ENCODE measurements at places on chromosomes 6 and 20.

GRCh38 chr6:193773-194310 is 98.4 kb upstream of the DUSP22 start:
- no peak for DNase-seq

- DNase-seq, result no peak
These were observed 55.4 kb downstream of the RAB44 start for GRCh38 chr6:36752886-36753506.

DNA sequence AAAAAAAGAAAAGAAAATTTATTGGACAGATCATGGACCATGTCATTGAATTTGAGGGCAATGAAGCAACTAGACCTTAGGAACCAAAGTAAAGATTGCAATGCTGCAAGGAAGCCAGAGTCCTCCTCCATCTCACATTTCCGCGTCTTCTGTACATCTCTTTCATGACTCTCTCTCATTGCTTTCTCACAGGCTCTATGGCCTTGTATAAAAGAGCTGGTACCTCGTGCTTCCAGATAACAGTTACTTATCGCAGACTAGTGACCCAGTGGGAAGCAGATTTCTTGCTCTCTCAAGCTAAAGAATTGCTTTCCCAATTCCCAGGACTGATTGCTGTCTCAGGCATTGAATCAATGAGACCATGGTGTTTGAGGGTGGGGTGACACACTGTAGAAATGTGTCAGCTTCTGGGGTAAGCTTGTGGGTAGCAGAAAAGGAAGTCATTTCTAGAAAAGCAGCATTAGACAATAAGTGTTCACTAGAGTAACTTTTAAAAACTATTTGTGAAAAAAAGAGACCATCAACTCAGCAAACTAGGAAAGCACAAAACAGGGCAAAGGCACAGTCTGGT is 635.3 kb downstream of the UTRN start:
- no peak for DNase-seq

GRCh38 chr6:52276130-52276529 is 8.4 kb downstream of the MCM3 start:
- no peak for DNase-seq

- no peak for DNase-seq
These were observed 29.1 kb upstream of the HDAC2 start for GRCh38 chr6:114000069-114000468.

DNA sequence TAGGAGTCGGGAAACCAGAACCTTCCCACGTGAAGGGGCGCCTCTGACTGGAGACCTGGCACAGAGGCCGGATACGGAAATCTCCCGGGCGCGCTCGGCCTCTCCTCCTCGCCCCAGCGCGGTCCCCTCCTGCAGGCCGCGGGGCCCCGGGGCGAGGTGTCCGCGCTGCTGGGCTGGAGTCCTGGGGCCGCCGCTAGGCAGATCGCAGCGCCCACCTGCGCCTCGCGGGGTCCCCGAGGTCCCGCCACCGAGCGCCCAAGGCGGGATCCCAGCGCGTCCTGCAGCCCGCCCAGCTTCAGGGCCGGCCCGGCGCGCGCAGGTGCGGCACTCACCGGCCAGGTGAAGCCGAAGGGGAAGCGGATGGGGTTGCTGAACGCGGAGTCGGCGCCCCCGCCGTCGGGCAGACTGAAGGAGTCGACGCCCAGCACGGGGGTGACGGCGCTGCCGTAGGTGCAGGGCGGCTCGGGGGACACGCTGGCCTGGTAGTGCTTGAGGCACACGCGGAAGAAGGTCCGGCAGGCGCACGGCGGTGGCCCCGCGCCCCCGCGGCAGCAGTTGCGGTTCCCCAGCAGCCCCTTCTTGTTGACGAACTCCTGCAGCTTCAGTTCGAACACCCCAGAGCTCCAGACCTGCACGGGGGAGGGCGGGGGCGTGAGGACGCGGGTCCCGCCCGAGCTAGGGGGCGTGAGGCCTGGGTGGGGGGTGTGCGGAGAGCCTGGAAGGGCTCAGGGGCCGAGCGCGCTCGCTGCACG is 1.5 kb downstream of the DLL1 start:
- DNase-seq, result no peak

DNA sequence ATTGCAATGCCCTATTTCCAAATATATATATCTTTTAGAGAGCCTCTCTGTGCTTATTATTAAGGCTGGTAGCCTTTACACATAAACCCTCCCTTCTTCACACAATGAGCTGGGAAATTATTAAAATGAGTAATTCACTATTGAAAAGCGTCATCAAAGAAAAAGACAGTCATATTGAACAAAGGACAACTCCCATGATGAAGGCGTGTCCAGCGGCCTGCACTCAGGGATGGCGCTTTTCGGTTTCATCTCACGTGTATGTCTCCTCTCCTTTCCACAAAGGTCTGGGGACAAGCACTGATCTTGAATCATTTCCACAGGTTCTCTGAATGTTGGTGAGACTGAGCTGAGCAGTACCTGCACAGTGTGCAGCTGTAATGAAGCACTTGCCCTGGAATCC is 3.5 kb downstream of the SERPINB9 start:
- no peak for DNase-seq

DNA sequence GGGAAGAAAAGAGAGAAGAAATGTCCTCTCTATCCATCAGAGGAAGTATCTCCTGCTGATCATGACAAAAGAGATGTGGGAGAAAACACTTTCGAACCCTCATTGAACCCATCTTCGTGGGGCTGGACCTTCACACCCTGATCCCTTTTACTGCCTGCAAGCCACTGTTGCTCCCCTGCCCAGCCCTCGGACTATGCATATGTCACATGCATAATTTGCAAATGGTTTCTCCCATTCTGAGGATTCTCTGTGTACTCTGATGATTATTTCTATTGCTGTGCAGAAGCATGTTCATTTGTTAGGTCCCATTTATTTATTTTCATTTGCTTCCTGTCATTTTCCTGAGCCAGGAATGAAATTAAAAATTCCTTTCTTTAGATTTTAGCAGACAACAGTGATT is 64.7 kb downstream of the DNAAF9 start:
- no peak for DNase-seq

DNA sequence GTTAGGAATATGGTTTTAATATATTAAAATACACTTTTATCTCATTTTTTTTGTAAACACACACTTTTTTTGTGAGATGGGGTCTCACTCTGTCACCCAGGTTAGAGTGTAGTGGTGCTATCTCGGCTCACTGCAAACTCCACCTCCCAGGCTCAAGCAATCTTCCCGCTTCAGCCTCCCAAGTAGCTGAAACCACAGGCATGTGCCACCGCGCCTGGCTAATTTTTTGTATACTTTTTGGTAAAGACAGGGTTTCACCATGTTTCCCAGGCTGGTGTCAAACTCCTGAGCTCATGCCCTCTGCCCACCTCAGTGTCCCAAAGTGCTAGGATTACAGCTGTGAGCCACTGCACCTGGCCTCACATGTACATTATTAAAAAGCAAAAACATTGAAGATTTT is 10.8 kb downstream of the IPCEF1 start:
- no peak for DNase-seq

- DNase-seq, result no peak
These were observed 129.7 kb upstream of the AHI1 start for GRCh38 chr6:135627092-135627715.

- no peak for DNase-seq
These were observed 332.7 kb downstream of the CENPW start for GRCh38 chr6:126672649-126673048.
